ENCODE measurements at places on chromosomes 2 and 18. TPM values are rescaled to one million over a fixed set of nuclear protein-coding genes. Genes with fewer than 3 reads are reported as not detected.

Gene TSPYL6
- total RNA-seq: not detected

Gene DSG3
- total RNA-seq: not detected

DNA sequence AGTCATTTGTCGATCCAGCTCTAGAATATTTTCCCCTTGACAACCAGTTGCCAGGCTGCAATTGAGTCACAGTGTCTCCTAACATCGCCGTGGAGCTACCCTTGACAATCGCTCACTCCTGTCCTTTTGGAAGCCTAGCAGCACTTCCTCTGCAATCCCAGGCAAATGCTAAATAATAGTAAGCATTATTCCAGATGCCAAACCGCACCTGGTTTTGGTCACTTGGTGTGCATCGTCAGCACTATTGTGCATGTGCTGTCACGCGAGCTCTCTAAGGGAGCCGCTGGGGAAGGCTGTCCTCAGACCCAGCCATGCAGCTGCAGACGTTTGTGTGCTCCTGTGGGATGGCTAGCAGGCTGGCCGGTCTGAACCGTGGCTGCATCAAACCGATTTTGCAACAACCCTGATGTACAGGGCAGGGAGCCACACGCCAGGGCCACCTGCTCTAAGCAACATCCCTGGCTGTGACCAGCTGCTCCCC lies 549.5 kb upstream of the ID2 start:
- no peaks in the 10 kb centered on the region for H3K4me1 ChIP-seq
- H3K27ac ChIP-seq: no peak overlapping the region
- H3K27me3 ChIP-seq: no peaks in the 10 kb centered on the region
- H3K4me3 ChIP-seq: no peak overlapping the region
- no peaks in the 10 kb centered on the region for H3K36me3 ChIP-seq

GRCh38 chr2:176812246-176812775 lies 400.3 kb upstream of the HNRNPA3 start:
- no peak overlapping the region for H3K27ac ChIP-seq
- H3K4me3 ChIP-seq: no peak overlapping the region
- no peaks in the 10 kb centered on the region for H3K4me1 ChIP-seq
- no peaks in the 10 kb centered on the region for H3K36me3 ChIP-seq
- H3K27me3 ChIP-seq: no peaks in the 10 kb centered on the region
- DNase-seq: no peak

GRCh38 chr2:77387324-77387723 lies 134.9 kb downstream of the LRRTM4 start:
- no peak overlapping the region for H3K27ac ChIP-seq
- DNase-seq: no peak
- H3K4me1 ChIP-seq: no peaks in the 10 kb centered on the region
- no peak overlapping the region for H3K4me3 ChIP-seq
- no peaks in the 10 kb centered on the region for H3K27me3 ChIP-seq
